Posterior cingulate gyrus (tissue), 11 donors: ENCODE measurements at places on chromosomes 5 and 9.

GRCh38 chr9:80509358-80509757 lies 937.6 kb downstream of the TLE4 start:
- no peak for DNase-seq

DNA sequence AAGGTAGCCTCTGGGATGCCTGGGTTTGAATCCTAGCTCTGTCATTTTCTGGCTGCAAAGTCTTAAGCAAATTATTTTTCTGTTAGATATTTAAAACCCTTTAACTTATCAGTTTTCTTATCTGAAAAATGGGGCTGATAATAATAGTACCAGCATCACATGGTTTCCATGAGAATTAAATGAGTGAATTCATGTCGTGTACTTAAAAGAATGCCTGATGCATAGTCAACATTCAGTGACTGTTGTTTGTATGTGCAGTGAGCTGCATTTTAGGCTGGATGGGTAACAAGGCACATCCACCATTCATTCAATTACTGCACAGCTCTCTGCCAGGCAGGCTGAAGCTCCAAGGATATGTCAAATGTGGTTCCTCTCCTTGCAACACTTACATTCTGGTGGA lies 122.0 kb downstream of the PPP2R2B start:
- DNase-seq = no peak

- DNase-seq = no peak
These were observed 409 bp upstream of the COX7C start for GRCh38 chr5:86617309-86617755.

- no peak for DNase-seq
These were observed 43.8 kb downstream of the PRR16 start for GRCh38 chr5:120507800-120508463.

GRCh38 chr5:53424686-53425615 lies 55.5 kb upstream of the FST start:
- no peak for DNase-seq

- DNase-seq = no peak
These were observed 57.3 kb upstream of the KLF4 start for GRCh38 chr9:107546859-107547258.
